ENCODE measurements at places on chromosomes 2 and 18.

- DNase-seq = no peak
Observed at GRCh38 chr2:113228991-113229716, 49.6 kb downstream of the PAX8 start.

- DNase-seq = no peak
Observed at GRCh38 chr2:236703906-236704305, 134.3 kb downstream of the ACKR3 start.

DNA sequence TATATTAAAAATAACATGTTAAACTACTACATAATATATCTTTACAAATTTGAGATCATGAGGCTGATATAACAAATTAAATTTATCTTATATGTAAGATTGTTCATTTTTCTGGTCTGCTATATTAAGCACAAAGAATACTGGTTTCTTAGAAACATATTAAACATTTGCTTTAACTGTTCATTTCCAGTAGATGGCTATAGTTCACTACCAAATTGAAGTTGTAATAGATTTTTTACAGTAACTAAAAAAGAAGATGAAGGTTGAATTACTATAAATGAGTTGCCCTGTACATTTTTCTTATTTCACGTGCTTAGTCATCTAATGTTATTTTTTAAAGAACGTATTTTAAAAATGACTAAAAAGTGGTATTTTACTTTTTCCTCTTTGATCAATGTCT lies 57.0 kb downstream of the ZNF407 start:
- peak; percentile 2 for DNase-seq

DNA sequence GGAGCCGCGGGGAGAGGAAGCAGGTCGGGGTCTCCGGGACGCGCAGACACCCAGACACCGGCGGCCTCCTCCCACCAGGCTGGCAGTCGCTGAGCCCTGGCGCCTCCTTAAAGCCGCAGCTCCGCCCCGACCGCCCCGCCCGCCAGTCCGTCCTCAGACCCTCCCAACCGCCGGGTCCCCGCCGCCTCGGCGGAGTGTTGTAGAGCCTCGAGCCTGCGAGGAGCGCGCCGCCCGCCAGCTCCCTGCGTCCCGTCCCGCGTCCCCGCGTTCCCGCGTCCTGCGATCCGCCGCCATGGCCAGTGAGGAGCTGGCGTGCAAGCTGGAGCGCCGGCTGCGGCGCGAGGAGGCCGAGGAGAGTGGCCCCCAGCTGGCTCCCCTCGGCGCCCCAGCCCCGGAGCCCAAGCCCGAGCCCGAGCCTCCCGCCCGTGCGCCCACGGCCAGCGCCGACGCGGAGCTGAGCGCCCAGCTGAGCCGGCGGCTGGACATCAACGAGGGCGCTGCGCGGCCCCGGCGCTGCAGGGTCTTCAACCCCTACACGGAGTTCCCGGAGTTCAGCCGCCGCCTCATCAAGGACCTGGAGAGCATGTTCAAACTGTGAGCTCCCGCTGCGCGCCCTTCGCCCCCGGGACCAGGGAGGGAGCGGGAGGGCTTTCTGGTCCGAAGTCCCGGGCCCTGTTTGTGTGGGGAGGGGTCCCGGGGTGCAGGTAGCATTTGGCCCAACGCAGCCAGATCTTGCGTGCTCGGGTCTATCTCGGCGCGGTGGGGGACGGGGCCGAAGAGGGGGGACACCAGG lies at the start of gene EFHD1:
Gene EFHD1 (plus strand): TSS at position 192 of the 793 bp plus-strand sequence. CDS start 101 bp downstream, at position 293.
- DNase-seq = peak; percentile 75

- DNase-seq = peak; percentile 4
Observed at GRCh38 chr2:139031722-139032121, 251.5 kb upstream of the NXPH2 start.

DNA sequence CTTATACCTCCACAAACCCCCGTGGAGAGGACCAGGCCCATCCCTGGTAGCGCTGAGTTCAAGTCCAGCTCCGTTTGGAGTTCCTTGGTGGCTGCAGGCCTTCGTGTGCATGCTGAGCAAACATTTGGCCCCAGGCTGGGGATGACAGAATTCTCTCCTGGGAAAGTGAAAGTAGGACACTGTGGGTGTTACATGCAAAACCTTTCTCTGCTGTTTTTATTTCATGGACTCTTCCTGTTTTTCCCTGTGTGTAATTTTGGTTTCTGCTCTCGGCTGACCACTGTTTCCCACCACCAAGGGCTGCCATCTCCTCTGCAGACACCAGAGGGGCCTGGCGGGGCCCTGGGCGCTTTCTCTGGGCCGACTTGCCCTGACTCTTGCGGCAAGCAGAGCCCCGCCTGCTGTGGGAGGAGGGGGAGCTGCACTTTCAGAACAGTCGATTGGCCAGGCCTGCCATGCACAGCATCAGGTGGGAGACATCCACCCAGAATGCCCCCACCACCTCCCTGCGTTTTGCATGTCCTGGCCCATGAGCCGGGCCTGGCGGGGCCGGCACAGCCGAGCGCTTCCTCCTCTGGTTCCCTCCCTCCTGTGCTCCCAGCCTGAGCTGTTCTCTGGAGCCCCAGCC lies 102.4 kb downstream of the CABLES1 start:
- no peak for DNase-seq

Data from HTR-8/SVneo (cell line).